ENCODE measurements at places on chromosomes 7 and 10. TPM values are rescaled to one million over a fixed set of nuclear protein-coding genes. Genes with fewer than 3 reads are reported as not detected.

- DNase-seq, result no peak
- no peaks in the 10 kb centered on the region for H3K36me3 ChIP-seq
- H3K27me3 ChIP-seq, result no peaks in the 10 kb centered on the region
- H3K4me1 ChIP-seq, result peaks cover 39% of the 10 kb centered on the region
- peak overlapping the region; percentile 59 for H3K4me3 ChIP-seq
- peak overlapping the region; percentile 86 for H3K27ac ChIP-seq
Observed at GRCh38 chr10:97687785-97688781, 1.0 kb upstream of the AVPI1 start.

GRCh38 chr7:124130-124949 is 68.0 kb upstream of the FAM20C start:
- H3K27me3 ChIP-seq, result no peaks in the 10 kb centered on the region
- H3K4me3 ChIP-seq, result no peak overlapping the region
- no peak for DNase-seq
- H3K36me3 ChIP-seq, result no peaks in the 10 kb centered on the region
- peaks cover 10% of the 10 kb centered on the region for H3K4me1 ChIP-seq

DNA sequence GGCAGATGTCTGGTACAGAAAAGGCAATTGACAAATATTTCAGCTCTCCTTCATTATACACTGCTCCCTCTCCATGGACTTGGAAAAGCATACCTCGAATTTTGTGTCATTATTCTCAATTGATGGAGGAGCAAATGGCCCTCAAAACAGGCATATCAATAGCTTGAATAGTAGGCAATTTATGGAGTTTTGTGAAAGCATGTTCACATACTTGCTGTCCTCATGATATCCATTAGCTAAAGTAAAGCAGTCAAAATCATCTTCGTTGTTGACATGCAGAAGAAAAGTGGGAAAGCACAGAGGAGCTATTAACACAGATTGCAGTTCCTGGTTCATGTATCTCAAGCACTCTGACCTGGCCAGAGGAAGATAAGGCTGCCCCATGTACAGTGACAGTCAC is 472.8 kb downstream of the CCSER2 start:
- H3K27me3 ChIP-seq, result no peaks in the 10 kb centered on the region
- H3K36me3 ChIP-seq, result no peaks in the 10 kb centered on the region

DNA sequence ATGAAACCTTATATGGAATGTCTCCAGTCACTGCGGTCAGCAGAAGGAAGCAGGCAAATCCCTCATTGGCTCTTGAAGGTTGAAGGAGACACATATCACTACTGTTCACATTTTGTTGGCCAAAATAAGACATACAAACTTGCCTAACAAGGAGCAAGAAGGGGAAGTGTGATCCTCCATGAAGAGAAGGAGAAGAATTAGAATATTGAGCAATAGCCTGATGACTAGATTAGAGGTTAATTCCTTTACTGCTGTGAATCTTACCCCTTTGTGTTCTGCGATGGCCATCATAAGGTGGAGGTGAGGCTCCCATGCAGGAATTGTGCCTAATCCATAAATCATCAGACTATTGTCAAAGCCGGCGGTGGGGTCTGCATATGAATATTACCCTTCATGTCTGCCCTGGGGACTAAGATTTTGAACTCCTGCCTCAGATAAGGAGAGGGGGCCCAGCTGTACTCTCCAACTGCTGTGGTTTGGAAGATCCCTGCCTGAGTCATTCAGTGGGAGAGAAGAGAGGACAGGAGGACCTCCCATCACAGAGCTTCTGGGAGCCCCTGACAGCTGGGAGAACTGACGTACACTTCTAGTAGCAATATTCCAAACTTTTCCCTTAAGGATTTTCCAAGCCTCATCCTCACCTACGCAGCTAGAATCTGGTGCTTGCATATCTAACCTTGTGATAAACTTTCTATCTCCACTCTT is 398.5 kb downstream of the REEP3 start:
- H3K27ac ChIP-seq, result no peak overlapping the region
- H3K4me1 ChIP-seq, result no peaks in the 10 kb centered on the region
- H3K27me3 ChIP-seq, result no peaks in the 10 kb centered on the region
- no peaks in the 10 kb centered on the region for H3K36me3 ChIP-seq
- DNase-seq, result no peak

DNA sequence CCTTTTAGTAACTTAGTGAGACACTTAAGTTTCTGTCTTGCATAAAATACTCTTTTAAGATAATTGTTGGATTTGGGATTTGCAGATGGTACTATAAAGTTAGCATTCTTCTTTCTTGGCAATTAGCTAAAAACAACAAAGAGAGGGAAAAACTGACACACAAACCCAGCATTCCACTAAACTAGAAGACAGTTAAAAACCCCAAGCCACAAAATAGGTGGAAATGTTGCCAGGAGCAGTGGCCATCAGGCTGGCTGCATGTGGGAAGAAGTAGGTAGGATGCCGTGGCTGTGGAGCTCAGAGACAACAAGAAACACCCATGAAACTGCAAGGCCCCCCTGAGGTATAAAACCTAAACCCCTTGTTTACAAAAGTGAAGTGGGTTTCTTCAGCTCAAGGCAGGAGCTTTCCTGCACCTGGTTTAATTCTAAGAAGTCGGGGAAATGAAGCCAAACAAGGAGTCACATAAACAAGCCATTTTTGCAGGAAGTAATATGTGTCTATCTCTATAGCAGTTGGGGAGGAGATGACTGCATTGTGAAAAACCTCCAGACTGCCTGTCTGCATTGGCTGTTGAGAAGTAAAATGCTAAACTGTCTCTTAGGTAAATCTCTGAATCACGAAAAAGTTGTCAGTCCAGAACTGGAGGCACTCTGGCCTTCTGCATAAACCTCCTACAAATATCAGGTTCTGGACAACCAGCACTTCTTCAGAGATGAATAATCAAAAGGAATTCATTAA is 9.5 kb downstream of the RAB18 start:
- H3K4me1 ChIP-seq, result no peaks in the 10 kb centered on the region
- DNase-seq, result no peak
- H3K4me3 ChIP-seq, result no peak overlapping the region

- no peaks in the 10 kb centered on the region for H3K27me3 ChIP-seq
- no peak for DNase-seq
- no peaks in the 10 kb centered on the region for H3K36me3 ChIP-seq
- no peak overlapping the region for H3K27ac ChIP-seq
- H3K4me3 ChIP-seq, result no peak overlapping the region
Observed at GRCh38 chr7:84829719-84830118, 357.1 kb downstream of the SEMA3D start.

DNA sequence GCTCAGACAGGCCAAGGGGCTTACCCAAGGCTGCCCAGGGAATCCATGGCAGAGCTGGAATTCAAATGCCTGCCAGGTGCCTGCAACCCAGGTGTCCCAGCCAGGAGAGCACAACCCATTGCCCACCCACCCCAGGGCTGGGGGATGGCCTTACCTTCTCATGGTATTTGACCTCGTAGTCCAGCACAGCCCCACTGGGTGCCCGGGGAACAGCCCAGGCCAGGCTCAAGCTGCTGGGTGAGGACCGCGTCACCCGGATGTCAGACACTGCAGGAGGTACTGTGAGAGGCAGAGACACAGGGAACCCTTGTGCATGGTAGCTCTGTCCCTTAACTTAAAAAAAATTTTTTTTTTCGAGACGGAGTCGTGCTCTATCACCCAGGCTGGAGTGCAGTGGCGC is 9.0 kb downstream of the EPHB4 start:
- no peak overlapping the region for H3K4me3 ChIP-seq
- H3K27ac ChIP-seq, result no peak overlapping the region
- peaks cover 14% of the 10 kb centered on the region for H3K4me1 ChIP-seq

DNA sequence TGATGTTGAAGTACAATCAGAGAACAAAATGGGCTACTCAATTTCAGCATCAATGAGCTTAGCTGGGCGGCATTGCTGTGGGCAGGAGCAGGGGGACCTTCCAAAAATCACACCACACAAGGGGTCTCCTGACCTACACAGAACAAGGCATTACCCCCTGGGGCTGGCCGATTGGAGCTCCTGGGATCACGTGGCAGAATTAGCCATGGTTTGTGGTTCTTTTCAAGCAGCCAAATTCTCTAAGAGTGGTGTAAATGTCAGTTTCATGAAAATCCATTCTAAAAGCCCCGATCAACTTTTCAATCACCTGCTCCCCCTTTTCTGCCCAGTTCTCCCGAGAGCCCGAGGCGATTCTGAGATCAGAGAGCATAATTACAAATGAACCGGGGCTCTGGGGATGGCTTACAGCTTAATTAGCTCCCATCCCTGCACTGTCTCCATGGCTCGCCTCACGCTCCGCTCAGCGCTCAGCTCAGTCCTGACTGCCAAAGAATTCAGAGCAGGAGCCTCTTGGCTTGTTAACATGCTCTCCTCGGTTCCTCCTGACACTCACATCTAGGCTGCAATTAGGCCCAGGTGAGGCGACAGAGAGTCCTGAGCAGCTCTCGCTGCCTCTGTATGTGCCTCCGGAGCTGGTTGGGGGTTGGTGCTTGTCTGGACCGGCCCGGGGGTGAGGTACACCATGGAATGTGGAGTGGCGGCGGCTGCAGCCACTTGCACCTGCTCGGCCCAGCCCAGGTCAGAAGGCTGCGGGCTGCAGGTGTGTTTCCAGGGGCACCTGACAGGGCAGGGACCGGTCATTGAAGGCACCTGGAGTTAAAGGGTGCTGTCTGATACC is 111.8 kb downstream of the WDR11 start:
- peaks cover 2% of the 10 kb centered on the region for H3K27me3 ChIP-seq
- H3K4me1 ChIP-seq, result no peaks in the 10 kb centered on the region
- H3K27ac ChIP-seq, result no peak overlapping the region
- DNase-seq, result no peak

DNA sequence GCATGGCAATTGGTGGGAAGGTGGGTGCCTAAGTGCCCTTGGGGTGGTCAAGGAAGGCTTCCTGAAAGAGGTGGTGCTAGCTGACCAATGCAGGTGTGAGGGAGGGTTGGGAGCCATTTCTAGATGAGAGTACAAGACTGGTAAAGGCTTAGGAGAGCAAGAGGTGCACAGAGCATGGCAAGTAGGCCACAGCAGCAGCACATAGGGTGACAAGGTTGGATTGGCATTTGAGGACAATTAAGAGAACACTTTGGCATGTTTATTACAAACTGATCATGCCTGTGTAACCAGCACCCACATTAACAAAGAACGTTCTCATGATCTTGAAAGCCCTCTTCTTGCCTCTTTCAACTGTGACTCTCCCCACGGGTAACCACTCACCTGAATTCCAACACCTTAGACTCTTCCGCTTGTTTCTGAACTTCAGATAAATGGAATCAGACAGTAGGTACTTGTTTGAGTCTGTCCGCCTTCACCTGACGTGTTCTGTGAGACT is 107.6 kb downstream of the MYL10 start:
- no peaks in the 10 kb centered on the region for H3K36me3 ChIP-seq
- no peak overlapping the region for H3K27ac ChIP-seq
- H3K4me3 ChIP-seq, result no peak overlapping the region
- DNase-seq, result no peak
- H3K4me1 ChIP-seq, result no peaks in the 10 kb centered on the region
- H3K27me3 ChIP-seq, result no peaks in the 10 kb centered on the region

GRCh38 chr7:82158327-82158726 is 285.2 kb downstream of the CACNA2D1 start:
- H3K27ac ChIP-seq, result no peak overlapping the region
- no peak for DNase-seq
- no peaks in the 10 kb centered on the region for H3K36me3 ChIP-seq

- no peak overlapping the region for H3K4me3 ChIP-seq
- H3K27me3 ChIP-seq, result no peaks in the 10 kb centered on the region
- H3K4me1 ChIP-seq, result no peaks in the 10 kb centered on the region
- no peak for DNase-seq
- H3K36me3 ChIP-seq, result no peaks in the 10 kb centered on the region
Observed at GRCh38 chr10:88108115-88108610, 244.7 kb downstream of the PTEN start.

The PSMG3 gene
- 21.2 TPM for polyA plus RNA-seq

The UPK3BL2 gene
- polyA plus RNA-seq, result 0.33 TPM

The CDK14 gene
- polyA plus RNA-seq, result 5.3 TPM

The OR9A2 gene
- not detected for polyA plus RNA-seq

The NANOS1 gene
- polyA plus RNA-seq, result 0.07 TPM

Data from liver (tissue), 10 donors.